Fibroblast of skin of right biceps (primary cell): ENCODE measurements at places on chromosomes 4 and X.

DNA sequence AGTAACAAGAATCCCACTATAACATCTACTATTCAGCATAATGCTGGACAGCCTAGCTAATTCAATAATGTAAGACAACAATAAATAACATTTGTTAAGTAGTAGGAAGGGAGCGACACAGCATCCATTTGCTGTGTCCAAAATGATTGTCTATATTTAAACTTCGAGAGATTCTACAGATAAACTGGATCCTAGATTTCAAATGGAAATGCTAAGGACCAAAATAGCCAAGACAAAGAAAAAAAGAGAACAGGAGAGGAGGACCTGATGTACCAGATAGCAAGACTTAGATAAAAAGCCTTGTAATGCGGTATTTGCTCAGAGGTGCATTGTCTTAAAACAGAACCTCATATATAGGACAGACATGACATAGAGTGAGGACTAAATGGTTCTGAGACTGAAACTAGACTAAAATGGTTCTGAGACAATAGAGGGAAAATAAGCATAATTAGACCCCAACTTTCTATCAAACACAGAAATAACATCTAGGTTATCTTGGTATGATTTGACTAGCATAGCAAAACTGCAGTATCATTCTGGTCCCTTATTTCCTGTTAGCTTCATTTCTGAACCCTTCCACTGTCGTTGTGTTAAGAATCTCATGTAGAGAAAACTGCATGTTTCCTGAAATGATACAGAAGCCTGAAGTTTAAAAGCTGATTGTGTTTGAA is 3.8 kb downstream of the HPGDS start:
- no peak for DNase-seq

- peak; percentile 78 for DNase-seq
These were observed 807 bp downstream of the PGRMC1 start for GRCh38 chrX:119236623-119237561.

- DNase-seq: peak; percentile 88
These were observed 84.5 kb downstream of the GATB start for GRCh38 chr4:151676301-151676700.

DNA sequence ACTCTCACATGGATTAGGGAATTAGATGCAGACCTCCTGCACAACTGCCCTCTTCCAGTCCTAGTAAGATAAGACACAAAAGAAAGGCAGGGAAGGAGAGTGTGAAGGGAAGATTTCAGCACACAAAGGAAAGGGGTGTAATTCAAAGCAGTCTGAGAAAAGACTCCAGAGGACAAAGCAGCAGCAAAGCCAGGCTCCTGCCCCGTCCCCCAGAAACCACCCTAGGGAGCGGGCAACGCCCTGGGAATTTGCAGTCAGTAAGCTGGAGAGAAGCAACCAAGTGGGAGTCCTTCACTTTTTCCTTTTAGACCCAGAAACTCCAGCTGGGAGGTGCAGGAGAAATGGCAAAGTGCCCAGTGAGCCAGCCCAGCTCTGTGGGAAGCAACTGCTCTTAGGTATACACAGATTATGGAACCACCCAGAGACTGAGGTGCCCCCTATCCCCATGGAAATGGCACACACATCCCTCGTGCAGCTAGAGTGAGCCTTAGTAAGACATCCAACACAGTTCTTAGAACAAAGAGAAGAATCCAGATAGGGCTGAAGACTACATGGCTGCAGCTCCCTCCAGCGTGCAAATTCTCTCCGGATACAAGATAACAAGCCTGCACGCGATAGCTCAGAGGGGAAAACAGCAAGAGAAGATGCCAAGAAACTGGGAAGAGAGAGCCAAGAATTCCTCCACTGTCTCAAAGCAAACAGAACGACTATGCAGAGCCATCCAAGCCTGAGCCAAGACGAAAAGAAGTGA is 26.5 kb upstream of the IRAK1 start:
- peak; percentile 80 for DNase-seq

GRCh38 chr4:141416219-141416618 is 195.5 kb downstream of the ZNF330 start:
- peak; percentile 90 for DNase-seq

- peak; percentile 26 for DNase-seq
These were observed 300.1 kb upstream of the TRAM1L1 start for GRCh38 chr4:117385526-117385925.

- peak; percentile 72 for DNase-seq
These were observed 5.3 kb downstream of the EDA2R start for GRCh38 chrX:66633541-66633940.

DNA sequence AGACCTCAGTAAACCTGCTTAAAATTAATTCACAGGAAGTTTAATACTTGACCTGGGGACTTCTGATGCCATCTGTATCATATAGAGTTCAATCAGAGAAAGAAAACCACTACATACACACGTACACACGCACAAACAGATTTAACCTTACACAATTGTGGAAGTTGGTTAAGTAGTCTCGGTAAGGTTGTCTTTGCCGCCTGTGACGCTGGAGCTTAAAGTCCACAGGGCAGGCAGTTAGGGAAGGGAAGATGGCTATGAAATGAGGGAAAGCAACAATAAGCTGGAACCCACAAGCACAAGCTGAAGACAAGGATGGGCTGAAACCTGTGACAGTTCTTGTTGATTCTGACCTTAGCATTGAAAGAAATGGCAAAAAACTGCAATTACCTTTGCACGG is 41.7 kb upstream of the TSPAN7 start:
- no peak for DNase-seq

DNA sequence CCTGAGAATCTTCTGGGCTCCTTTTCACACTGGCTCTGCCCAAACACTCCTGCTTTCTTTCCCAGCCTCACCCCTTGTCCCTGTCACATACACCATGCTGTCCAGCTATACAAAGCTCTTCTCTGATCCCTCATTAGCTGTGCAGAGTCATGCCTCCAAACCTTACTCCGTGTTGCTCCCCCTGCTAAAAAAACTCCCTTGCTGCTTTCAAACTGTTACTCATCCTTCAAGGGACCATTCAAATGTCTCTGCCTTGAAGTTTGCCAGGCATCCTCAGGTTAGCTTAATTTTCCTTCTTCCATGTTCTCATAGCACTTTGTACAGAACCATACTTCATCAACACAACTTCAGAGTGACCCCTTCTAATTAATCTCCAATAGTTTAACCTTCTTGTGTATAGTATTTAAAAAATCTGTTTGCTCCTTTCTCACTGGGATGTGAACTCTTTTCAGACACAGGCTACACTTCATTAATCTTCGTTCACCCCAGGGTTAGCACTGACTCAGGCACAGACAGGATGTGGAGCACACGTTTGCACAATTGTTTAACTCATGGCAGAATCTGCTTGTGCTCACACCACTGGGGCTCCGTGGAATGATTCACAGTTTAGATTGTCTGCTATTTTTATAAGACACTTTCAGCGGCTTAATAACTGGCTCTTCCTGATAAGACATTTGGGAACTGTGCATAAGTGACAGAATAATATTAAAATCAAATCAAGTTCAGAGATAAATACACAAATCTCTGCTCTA is 21.4 kb upstream of the SEL1L3 start:
- peak; percentile 87 for DNase-seq

- no peak for DNase-seq
These were observed 104.0 kb upstream of the ACTRT1 start for GRCh38 chrX:128156204-128156603.
